NCI-H1048 (cell line): ENCODE measurements at places on chromosomes 16 and 17.

GRCh38 chr17:3683054-3683511, 12.9 kb downstream of the P2RX5 start:
- DNase-seq, result no peak

GRCh38 chr17:59778996-59779395, 71.5 kb downstream of the VMP1 start:
- DNase-seq, result no peak

- no peak for DNase-seq
These were observed 9.2 kb upstream of the ALOX12 start for GRCh38 chr17:6986676-6987075.

GRCh38 chr17:30344283-30345088, 10.6 kb upstream of the TMIGD1 start:
- no peak for DNase-seq

DNA sequence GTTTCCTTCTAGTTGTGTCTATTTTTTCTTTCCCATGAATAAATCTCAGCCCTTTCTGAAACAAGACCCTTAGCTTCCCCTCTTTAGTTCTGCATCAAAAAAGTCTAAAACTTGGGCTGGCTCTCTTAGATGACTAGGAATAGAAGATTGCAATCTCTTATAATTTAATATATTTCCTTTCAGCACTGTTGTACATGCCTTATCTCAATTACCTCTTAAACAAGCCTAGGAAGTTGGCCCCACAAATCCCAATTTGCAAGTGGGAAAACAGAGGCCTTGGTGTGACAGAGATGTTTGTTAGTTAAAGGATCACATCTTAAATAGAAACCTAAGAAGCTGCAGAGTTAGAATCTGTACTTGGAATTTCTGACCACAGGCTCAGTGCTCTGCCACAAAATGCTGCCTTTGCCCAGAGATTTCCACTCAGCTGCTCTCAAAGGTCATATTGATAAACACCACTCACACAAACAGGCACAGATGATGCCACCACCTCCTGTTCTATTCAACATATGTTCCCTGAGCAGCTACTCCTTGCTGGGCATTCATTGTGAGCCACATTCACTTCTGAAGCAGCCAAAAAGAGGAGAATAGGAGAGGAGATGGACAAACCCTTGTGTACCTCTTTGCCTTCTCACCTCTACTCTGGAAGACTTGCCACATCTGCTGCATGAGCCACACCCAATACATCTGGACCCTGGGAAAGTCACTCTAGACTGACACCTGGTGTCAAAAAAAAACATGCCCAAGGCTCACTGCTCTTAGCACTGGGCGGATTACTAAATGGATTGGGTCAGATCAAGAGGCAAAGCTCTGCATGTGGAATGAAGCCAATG, 5.5 kb downstream of the CCDC182 start:
- DNase-seq, result no peak

DNA sequence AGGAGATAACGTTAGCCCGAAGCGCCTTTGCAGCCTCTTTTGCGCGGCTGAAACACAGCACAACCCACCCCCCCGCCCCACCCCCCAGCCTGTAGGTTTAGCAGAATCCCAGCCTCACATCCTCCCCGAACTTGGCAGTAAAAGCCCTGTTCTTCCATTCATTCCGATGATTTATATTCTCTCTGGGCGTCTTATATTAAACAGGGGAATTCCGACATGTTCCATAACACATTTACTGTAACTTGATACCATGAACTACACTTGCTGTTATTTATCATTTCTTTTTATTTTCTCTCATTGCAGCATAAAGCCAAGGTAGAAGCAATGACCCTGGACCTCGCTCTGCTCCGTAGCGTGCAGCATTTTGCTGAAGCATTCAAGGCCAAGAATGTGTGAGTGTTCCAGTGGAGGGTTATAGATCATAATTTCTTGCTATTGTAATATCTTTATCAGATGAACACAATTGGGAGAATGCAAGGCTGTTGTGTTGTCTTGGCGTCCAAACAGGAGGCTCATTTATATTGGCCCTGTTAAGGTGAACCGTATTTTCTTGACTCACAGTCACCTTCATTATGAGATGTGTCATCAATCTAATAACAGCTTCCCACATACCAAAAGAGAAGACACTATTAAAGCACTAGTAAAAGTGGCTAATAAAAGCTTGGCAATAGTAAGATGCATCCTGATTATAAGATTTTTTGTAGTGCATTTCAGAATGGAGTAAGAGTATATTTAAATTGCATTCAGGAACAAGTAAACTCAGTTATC, 287.3 kb downstream of the WWOX start:
- DNase-seq, result no peak

- DNase-seq, result no peak
These were observed 156.6 kb downstream of the PHKB start for GRCh38 chr16:47617732-47618131.

DNA sequence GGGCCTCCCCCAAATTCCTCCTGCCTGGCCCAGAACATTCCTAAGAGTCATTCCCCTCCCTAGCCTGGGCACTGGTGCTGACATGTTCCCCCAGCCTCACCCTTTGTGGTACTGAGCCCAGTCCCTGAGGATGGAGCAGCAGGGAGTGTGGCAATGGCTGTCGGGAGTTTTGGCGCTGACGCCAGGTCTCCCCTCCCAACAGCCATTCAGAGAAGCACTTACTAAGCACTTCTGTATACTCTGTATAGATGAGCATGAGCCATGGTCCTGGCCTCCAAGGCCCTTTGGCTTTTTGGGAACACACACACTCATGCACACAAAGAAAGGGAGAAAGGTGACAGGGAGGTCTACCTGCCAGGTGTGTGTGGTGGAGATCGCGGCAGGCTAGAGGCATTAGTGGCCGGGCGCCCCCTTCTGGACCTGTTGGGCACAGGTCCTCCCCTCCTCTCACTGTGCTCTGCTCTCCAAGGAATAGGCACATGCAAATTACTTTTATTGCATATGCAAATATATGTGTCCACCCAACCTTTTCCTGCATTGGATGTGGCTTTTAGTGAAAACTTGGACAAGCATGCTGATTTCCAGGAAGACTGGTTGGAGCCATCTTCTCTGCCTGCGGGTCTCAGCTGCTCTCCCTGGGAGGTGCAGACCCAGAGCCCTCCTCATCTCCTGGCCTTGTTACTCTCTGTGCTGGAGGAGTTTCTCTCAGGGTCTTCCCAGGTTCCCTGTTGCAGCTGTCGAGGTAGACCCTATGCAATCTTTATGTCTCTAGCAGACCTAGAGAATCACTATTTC, 17.4 kb upstream of the C17orf107 start:
- DNase-seq, result peak; percentile 84
